ENCODE measurements at places on chromosomes 16 and 17.

DNA sequence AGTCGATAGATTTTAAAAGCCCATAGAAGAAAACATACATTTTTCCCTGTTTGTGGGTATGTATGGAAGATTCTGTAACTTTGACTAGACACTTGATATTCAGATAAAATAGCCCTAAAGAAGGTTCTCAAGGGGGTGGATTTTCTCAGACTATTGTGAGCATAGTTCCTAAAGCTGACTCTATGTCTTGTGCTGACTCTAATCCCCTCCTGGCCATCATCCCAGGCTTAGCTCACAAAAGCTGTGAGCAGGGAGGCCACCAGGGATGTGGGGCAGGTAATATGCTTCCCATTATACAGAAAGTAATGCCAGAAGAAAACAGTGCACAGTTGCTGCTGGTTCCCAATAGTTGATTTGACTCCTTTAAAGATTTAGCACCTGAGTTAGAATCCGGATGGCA, 32.0 kb downstream of the CDH13 start:
- DNase-seq = no peak

- no peak for DNase-seq
Observed at GRCh38 chr17:66076546-66077190, 115.3 kb downstream of the CEP112 start.

DNA sequence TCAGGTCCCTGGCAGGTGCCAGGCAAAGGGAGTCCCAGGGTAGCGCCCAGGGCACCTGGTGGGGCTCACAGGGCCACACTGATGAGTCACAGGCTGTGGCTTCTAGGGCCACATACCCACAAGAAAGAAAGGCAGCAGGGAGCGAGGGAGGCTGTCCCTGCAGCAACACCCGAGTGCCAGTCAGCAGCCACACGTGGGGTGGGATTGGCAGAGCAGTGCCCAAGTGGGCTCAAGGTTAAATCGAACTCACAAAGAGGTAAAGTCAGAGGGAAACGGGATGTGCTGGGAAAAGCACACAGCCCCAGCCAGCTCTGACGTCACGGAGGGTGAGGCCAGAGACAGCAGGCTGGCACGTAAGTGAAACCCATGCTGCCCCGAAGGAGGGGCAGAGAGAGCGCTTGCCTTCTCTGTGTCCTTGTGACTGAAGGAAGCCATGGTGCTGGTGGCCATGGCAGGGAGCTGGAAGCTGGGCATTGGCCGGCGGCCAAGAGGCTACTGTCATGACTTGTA, 33.8 kb downstream of the FA2H start:
- DNase-seq = peak; percentile 73

DNA sequence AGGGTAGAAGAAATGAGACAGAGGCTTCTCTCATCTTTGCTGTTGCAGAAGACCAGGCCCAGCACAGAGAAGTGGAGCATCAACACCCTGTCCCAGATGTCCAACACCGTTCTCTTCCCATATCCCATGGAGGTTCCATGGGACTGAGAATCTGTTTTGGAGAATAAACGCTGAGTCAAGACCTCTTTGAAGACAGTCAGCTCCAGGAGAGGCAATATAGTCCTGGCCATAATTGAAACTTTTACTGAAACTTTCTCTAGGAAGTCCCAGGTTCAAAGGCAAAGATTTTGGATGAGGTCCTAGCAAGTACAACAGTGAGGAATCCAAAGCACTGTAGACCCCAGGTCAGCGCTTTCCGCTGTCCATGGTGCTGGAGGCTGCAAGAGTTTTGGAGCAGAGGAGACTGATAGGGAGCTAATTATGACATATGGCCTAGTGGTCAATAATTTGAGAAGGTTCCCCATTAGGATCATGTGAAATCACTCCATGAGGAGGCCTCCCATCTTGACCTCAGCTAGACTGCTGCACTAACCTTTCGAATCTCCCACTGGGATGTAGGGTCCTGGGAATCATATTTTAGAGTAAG, 36.0 kb downstream of the OSBPL7 start:
- DNase-seq = no peak

DNA sequence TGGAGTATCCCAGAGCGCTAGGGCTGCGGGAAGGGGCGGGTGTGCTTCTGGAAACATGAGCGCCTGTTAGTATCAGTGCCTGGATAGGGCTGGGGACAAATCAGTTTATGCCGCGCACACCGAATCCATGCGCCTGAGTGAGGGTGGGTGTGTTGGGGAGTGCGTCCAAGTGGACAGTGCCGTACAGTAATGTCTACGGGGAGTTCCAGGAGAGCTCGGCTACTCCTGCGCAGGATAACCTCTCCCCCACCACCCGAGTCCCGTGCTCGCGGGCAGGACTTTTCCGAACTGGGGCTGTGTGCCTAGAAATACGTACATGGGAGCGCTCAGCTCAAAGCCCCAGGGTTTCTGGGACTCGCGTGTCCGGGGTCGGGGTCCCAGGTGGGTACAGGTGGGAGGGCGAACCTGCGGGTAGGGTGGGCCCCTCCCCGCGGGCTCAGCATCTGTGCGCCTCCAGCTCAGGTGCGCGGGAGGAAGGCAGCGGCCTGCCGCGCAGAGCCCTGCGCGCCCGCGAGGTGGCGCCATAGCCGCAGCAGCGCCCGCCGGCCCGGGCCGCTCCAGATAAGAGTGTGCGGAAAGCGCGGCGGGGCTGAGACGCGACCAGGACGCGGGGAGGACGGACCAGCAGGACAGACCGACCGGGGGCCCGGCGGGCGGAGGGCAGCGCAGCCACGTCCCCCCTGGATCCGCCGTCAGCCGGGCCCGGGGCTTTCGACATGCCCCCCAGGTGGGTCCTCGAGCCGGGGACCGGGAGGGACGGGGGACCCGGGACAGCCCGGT, at the start of gene HIC1:
Gene HIC1 (plus strand): TSS at position 592 of the 780 bp plus-strand sequence. CDS start 1,588 bp downstream, outside the sequence.
- DNase-seq = peak; percentile 89

GRCh38 chr17:69815406-69815805, 259.6 kb upstream of the KCNJ16 start:
- DNase-seq = no peak

GRCh38 chr16:67456391-67457081, 24.4 kb downstream of the ATP6V0D1 start:
- DNase-seq = no peak

DNA sequence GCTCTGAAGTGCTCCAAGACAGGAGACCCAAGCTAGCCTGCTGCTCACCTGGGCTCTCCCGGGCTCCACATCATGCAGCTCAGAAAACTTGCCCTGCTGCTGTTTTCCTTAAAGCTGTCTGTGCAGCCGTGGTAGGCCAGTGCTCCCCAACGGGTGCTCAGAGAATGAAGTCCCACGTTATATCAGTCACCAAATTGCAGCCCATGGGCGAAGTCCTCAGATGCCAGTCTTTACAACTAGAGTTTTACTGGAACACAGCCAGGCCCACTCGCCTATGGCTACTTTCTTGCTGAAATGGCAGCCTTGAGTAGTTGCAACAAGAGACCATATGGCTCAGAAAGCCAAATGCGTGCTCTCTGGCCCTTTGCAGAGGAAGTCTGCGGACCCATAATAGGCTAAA, 6.3 kb downstream of the CREBBP start:
- DNase-seq = no peak

DNA sequence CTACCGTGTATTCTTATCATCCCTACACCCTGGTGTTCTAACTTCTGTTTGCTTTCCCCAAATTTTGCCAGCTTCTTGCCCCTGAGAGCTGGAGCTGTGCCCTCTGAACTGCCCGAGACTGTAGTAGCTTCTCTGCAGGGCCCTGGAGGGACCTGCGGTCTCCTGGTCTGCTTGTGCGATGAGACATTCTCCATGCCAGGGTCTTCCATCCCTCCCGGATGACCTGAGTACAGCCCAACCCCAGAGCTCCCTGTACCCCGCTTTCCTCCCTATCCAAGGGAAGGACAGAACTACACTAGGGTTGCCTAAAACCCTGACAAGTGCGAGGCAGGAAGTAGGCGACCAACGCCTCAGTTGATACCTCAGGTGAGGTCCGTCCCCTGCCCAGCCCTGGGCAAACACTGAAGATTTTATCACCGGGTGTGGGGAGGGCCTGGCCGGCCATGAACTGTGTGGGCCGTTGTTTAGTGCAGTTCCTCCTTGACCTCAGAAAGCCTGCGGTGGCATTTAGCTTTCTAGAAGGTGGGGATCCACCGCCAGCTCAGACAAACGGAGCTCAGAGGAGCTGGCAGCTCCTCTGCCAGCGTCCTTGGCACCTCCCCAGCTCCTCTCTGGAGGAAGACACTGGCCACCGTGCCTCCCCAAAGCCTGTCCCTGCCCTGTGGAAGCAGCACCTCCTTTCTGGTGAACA, 13.7 kb downstream of the CANT1 start:
- peak; percentile 70 for DNase-seq

All from frontal cortex (tissue), 4 donors.